ENCODE measurements at places on chromosomes 4 and X.

DNA sequence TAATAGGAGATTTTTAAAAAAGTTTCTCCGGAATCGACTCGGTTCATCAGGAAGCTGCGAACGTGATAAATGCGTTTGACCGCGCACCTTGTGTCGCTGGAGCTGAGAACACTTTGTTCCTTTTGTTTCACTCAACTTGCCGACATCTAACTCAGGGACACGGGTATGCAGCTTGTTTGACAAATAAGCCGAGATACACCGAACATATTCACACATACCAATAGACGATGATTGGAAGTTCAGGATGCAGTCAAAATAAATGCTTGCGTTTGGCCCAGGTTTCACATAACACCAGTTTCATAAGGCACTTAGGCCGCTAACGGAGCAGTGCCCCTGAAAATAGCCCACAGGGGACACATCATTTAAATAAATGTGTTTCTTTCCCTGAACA is 932 bp upstream of the SHISA3 start:
- DNase-seq, result no peak

- DNase-seq, result no peak
These were observed 5.6 kb upstream of the SPRY1 start for GRCh38 chr4:123390846-123391456.

DNA sequence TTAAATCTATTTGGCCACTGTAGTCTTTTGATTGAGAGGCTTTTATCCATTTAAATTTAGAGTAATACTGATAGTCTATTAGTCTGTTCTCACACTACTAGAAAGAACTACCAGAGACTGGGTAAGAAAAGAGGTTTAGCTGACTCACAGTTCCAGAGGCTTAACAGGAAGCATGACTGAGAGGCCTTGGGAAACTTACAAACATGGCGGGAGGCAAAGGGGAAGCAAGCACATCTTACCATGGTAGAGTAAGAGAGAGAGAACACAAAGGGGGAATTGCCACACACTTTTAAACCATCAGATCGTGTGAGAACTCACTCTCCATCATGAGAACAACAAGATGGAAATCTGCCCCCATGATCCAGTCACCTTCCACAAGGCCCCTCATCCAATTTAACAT is 410.9 kb downstream of the PDGFC start:
- DNase-seq, result no peak

- DNase-seq, result no peak
These were observed 94.1 kb downstream of the DRD5 start for GRCh38 chr4:9875516-9875915.

DNA sequence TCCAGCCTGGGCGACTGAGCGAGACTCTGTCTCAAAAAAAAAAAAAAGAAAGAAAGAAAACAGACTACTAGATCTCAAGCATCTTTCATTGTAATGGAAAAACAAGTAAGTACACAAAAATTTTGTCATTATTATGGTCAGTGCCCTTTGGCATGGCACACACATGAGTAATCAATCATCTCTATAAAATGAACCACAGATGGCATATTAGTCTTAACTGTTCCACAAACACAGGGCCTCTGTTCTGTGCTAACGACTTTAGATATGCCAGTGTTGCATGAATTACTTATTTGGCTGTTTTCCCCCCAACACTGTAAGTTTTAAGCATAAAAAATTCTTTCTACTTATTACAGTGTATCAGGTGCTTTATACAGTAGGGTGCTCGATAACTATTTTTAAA is 90.4 kb downstream of the COX7B2 start:
- DNase-seq, result no peak

- no peak for DNase-seq
These were observed 143.0 kb downstream of the CXXC4 start for GRCh38 chr4:104351706-104352105.

GRCh38 chrX:2901367-2902036 is 27.6 kb downstream of the ARSD start:
- no peak for DNase-seq

- DNase-seq, result no peak
These were observed 1683.6 kb upstream of the AGA start for GRCh38 chr4:179125870-179126269.

- DNase-seq, result peak; percentile 19
These were observed 142.9 kb upstream of the MBNL3 start for GRCh38 chrX:132631579-132632232.

- no peak for DNase-seq
These were observed 93.0 kb downstream of the SPIN4 start for GRCh38 chrX:63258144-63258543.

DNA sequence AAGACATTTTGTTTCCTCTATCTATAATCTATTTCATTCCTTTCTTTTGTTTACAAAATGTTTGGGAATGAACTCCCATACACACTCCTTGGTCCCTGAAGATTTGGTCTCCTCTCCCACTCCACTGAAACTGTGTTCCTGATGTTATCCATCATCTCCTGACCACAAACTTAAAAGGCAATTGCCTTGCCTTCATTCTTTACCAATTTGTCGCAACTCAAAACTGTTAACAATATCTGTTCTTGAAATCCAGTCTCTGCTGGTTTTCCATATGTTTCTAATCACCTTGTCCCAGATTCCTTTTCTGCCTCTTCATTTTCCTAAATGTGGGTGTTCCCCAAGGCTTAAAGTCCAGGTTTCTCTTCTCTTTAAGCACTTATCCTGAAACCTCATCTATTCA is 262.2 kb upstream of the TTC29 start:
- DNase-seq, result no peak

DNA sequence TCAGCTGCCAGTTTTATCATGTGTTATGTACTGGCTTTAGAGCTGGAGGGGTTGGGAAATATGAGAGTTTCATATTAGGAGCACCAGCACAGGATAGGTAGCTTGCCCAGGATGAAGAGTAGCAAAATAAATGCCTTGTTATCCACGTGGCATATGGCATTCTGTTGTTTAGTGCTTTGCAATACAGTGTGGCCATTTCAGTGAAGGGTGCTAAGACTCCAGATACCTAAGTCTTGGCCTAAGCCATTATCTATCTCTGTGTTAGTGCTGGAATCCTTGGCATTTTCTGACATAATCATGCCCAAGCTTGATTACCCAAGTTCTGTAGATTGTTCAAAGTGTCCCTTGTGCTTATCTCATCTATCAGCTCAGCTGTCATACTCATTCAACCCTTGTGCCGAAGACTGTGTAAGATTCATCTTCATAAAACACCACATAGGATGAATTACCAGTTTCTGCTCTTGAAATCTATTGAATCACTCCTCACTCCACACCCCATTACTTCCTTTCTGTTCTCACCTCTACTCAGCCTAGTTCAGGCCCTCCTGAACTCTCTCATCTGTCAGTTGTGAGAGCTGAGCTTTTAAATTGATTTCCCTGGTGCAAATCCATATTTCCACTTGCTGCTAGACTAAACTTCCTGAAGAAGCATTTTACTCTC is 73.5 kb downstream of the CLCN5 start:
- DNase-seq, result no peak

All from muscle of back (tissue), 13 donors.